ENCODE measurements at places on chromosomes 2 and 18.

DNA sequence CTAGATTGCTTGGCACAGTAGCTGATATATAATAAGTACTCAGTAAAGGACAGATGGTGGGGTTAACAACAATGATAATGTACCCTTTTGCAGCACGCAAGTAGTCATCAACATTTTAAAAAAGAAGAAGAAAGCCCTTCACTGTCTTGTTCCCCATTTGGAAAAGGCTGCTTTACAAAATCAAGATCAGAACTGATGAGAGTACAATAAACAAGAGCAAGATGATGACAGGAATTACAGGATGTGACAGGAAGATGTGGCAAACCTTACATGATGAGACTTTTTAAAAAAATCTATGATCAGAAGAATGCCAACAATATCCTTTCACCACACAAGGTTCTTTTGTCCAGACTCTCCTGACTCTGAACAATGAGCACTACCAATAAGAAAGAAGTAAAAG lies 9.1 kb downstream of the TYW5 start:
- no peaks in the 10 kb centered on the region for H3K27me3 ChIP-seq
- H3K27ac ChIP-seq, result no peak overlapping the region
- H3K4me3 ChIP-seq, result no peak overlapping the region
- H3K4me1 ChIP-seq, result no peaks in the 10 kb centered on the region
- H3K36me3 ChIP-seq, result peaks cover 20% of the 10 kb centered on the region

DNA sequence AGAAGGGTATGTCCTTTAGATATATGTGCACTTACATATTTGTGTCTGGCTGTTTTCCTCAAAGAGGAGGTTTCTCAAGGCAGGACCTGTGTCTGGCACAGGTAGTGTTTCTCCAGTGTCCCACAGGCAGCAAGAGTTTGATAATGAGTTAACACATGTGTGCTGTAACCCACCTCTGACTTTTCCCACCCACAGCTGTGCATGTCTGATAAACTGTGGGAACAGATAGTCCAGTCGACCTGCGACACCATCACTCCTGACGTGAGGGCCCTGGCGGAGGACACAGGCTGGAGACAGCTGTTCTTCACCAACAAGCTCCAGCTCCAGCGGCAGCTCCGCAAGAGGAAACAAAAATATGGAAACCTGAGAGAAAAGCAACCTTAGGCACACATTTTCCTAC lies 58.2 kb downstream of the SLC16A14 start:
- no peaks in the 10 kb centered on the region for H3K36me3 ChIP-seq
- H3K4me1 ChIP-seq, result no peaks in the 10 kb centered on the region
- H3K27ac ChIP-seq, result no peak overlapping the region
- no peak overlapping the region for H3K4me3 ChIP-seq
- no peak for DNase-seq

GRCh38 chr2:225670111-225670974 lies 270.8 kb downstream of the NYAP2 start:
- no peak overlapping the region for H3K4me3 ChIP-seq
- no peaks in the 10 kb centered on the region for H3K27me3 ChIP-seq
- H3K36me3 ChIP-seq, result no peaks in the 10 kb centered on the region
- H3K4me1 ChIP-seq, result no peaks in the 10 kb centered on the region

- H3K4me3 ChIP-seq, result no peak overlapping the region
- H3K27me3 ChIP-seq, result no peaks in the 10 kb centered on the region
- H3K27ac ChIP-seq, result no peak overlapping the region
These were observed 309.7 kb downstream of the OSR1 start for GRCh38 chr2:19048593-19049266.

DNA sequence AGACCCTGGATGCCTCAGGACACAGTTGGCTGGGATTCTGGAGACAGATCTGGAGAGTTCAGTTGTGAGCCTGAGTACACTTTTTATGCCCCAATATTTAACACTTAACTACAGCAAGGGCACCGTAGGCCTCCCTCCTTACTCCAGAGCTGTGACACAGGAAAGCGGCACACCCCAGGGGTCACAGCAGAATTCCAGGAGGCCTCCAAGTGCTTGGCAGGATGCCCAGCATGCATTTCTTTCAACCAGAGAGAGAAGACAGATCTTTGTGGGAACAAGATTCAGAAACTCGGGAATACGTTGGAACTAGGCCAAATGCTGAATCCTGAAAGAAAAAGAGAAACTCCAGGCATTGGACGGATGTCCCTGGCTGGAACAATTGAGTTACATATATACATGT lies 199.2 kb upstream of the NT5C1B start:
- H3K36me3 ChIP-seq, result no peaks in the 10 kb centered on the region
- no peak overlapping the region for H3K27ac ChIP-seq
- no peaks in the 10 kb centered on the region for H3K27me3 ChIP-seq
- no peak for DNase-seq
- H3K4me1 ChIP-seq, result no peaks in the 10 kb centered on the region

DNA sequence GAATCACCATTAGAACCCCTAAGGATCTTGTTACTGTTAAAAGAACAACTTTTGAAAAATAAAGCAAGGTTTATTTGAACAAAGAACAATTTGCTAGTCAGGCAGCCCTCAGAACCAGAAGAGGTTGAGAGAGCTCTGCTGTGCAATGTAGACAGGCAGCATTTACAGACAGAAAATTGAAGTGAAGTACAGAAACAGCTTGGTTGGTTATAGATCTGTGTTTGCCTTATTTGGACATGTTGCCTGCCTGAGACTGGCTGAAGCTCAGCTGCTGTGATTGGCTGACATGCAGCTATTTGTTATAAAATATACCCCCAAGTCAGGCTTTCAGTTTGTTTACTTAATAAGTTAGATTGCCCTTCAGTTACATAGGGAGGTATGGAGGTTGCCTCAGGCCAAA lies 12.5 kb downstream of the MSTN start:
- no peaks in the 10 kb centered on the region for H3K4me1 ChIP-seq
- no peak for DNase-seq
- no peaks in the 10 kb centered on the region for H3K36me3 ChIP-seq
- H3K4me3 ChIP-seq, result no peak overlapping the region
- no peaks in the 10 kb centered on the region for H3K27me3 ChIP-seq
- H3K27ac ChIP-seq, result no peak overlapping the region

GRCh38 chr2:100809506-100809905 lies 10.4 kb upstream of the NPAS2 start:
- no peak overlapping the region for H3K27ac ChIP-seq
- no peaks in the 10 kb centered on the region for H3K36me3 ChIP-seq
- no peaks in the 10 kb centered on the region for H3K27me3 ChIP-seq
- DNase-seq, result no peak

- H3K27me3 ChIP-seq, result no peaks in the 10 kb centered on the region
- H3K27ac ChIP-seq, result no peak overlapping the region
- H3K36me3 ChIP-seq, result no peaks in the 10 kb centered on the region
These were observed 16.5 kb downstream of the BOK start for GRCh38 chr2:241574911-241575623.

GRCh38 chr2:102005989-102006885 lies 14.5 kb downstream of the IL1R2 start:
- H3K36me3 ChIP-seq, result no peaks in the 10 kb centered on the region
- H3K4me1 ChIP-seq, result peaks cover 3% of the 10 kb centered on the region
- no peak overlapping the region for H3K4me3 ChIP-seq
- no peaks in the 10 kb centered on the region for H3K27me3 ChIP-seq

DNA sequence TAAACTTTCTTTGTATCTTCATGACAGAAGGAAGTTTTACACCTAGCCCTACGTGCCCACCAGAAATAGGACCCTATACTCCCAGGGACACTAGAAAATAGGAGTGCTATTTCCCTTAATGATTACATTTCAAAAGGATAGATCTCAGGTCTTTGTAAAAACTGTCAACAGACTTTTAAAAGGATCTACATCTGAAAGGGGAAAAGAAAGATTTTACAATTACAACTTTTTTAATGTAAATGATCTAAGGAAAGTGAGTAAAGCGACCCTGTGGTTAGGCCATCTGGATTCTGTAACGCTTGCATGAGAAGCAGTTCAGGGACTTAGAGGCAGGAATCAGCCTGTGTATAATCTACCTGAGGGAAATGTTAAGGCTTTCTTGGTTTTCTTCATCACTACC lies 431.8 kb upstream of the MC4R start:
- no peaks in the 10 kb centered on the region for H3K36me3 ChIP-seq
- no peak for DNase-seq
- no peak overlapping the region for H3K27ac ChIP-seq
- no peak overlapping the region for H3K4me3 ChIP-seq
- H3K4me1 ChIP-seq, result no peaks in the 10 kb centered on the region
- H3K27me3 ChIP-seq, result no peaks in the 10 kb centered on the region

GRCh38 chr2:159411460-159411859 lies 125.0 kb upstream of the WDSUB1 start:
- no peak overlapping the region for H3K27ac ChIP-seq
- no peak overlapping the region for H3K4me3 ChIP-seq
- no peak for DNase-seq
- no peaks in the 10 kb centered on the region for H3K4me1 ChIP-seq
